HT-29 (cell line): ENCODE measurements at places on chromosomes 5 and 9. TPM values are rescaled to one million over a fixed set of nuclear protein-coding genes. Genes with fewer than 3 reads are reported as not detected.

The ZNF454 gene
- not detected in 2 replicates for total RNA-seq

The TOR4A gene
- 210 and 226 TPM in 2 replicates for total RNA-seq

The SGCD gene
- not detected in 2 replicates for total RNA-seq

DNA sequence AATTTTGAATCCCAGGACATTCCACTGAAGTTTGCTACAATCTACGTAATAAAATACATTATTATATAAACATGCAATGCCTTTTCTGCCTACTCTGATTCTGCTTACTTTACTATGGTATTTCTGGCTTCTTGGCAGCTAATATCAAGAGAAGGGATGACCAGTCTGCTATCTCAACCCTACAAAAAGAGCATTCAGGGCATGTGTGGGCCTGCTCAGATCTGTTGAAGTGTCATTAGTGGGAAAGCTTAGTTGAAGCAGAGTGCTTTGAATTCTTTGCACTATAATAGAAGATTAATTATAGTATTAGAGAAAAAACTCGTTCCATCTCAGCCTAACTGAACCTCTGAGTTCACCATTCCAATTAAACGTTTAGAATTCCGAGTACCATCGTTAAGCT lies 339.5 kb upstream of the ISL1 start:
- no peak for DNase-seq

- DNase-seq = no peak
Measured at GRCh38 chr5:135276151-135276550, 122.9 kb downstream of the MACROH2A1 start.

DNA sequence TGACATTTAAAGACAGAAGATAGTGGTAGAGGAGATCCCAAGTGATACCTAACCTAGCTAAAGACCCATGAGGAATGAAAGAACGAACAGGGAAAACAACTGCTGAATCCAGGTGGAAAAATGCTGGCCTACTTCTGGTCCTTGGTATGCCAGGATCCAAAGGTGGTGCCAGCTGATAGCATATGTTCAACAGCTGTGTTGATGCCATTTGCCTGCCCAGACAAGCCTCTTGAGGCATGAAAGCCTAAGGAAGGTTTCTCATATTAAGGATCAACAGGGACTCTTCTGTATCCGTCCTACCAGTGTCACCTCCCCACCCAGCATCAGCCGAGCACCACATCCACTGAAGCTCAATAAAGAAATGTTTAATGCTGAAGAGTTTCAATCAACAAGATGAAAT lies 225.7 kb upstream of the DMRT1 start:
- no peak for DNase-seq

The TMED9 gene
- total RNA-seq = 115 and 119 TPM in 2 replicates

DNA sequence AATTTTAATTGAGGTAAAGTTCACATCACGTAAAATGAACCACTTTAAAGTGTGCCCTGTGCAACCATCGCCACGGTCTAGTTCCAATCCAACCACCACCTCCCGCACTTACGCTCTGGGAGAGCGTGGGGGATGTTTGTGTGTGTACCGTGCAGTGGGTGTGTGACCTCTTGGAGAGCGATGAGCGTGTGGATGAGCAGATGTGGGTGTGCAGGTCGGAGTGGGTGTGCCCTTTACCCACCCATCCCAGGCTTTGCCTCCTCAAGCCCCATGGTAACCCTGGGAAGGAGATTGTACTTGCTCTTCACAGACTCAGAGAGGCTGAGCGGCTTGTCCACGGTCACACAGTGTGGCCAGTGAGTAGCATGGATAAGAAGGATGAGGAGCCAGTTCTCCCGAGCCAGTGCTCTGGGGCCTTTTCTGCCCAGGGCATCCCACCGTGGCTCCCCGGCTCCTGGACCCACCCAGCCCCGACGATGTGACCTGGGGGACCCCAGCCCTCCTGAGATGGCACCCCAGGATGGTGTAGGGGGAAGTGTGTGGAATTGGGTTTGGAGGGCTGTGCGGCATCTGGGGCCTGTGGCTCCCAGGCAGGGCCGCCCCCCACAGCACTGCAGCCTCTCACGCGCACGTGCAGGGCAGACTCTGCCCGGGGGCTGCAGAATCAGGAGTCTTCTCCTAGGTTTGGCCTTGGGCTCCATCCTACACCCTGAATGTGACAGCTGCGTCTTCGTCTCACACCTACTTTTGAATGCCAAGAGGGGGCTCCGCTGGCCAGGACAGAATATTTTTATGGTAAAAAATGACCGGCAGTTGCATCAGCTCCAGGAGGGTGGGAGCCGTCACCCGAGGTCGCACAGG lies 13.6 kb downstream of the LHX3 start:
- no peak for DNase-seq

DNA sequence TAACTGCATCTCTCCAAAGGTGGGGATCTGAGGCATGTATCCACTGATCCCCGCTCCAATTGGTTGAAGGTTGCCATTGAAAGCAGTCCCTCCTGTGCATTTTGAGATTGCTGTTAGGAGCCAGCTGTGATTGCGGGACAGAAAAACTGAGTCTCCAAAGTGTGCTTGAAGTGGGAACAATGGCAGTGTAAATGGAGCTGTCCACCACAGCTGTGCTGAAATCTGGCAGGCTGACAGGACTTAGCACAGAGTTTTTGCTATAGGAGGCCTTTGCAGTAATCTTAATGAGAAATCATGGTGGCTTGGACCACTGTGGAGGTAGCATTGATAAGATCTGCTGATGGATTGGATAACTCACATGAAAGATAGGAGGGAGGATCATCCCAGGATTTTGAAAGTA lies 3.3 kb downstream of the RNF20 start:
- DNase-seq = peak; percentile 11

The MED10 gene
- 18.5 and 20.1 TPM in 2 replicates for total RNA-seq

GRCh38 chr5:177474846-177475562 lies 1.6 kb upstream of the DBN1 start:
- no peak for DNase-seq

GRCh38 chr9:136220017-136220729 lies 15.2 kb upstream of the LHX3 start:
- DNase-seq = peak; percentile 55

The CATSPER3 gene
- total RNA-seq = not detected in 2 replicates

- DNase-seq = no peak
Measured at GRCh38 chr5:55985181-55985580, 9.6 kb downstream of the IL6ST start.

GRCh38 chr5:34496701-34497469 lies 159.2 kb upstream of the RAI14 start:
- no peak for DNase-seq
